ENCODE measurements at places on chromosomes 16 and 17. TPM values are rescaled to one million over a fixed set of nuclear protein-coding genes. Genes with fewer than 3 reads are reported as not detected.

Gene HOXB5
- polyA plus RNA-seq: not detected

DNA sequence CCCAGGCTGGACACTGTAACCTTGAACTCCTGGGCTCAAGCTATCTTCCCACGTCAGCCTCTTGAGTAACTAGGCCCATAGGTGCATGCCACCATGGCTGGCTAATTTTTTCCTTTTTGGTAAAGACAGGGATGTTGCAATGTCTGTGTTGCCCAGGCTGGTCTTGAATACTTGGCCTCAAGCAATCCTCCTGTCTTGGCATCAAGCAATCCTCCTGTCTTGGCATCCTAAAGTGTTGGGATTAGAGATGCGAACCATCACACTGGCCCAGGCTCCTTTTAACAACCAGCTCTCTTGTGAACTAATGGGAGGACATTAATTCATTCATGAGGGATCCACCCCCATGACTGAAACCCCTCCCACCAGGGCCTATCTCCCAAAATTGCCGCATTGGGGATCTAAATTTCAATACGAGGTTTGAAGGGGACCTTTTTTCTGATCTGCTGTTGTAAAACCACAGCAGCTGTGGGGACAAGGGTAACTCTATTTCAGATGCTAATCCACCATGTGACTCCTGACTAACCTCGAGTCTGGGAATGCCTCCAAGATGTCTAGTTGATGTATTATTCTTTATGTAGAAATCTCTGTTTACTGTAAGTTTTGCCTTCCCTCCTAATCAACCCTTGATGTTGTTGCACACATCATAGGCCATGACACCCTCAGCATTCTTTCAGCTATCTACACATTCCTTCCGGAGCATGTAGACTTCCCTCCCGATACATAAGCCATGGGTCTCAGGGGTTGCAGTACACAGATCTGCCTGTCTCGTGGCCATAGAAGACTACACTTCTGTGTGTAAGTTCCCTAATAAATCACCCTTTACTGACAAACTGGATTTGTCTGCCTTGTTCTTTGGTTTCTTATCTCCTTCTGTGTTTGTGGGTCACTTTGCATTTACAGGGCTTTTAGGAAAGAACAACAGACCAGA lies 37.6 kb downstream of the RNF112 start:
- H3K4me3 ChIP-seq: no peak overlapping the region
- no peak for DNase-seq
- H3K36me3 ChIP-seq: no peaks in the 10 kb centered on the region
- H3K27ac ChIP-seq: peak overlapping the region; percentile 63

- no peak for DNase-seq
- no peak overlapping the region for H3K4me3 ChIP-seq
- no peaks in the 10 kb centered on the region for H3K36me3 ChIP-seq
- no peaks in the 10 kb centered on the region for H3K4me1 ChIP-seq
- no peak overlapping the region for H3K27ac ChIP-seq
These were observed 90.4 kb downstream of the SSH2 start for GRCh38 chr17:29839656-29840055.

DNA sequence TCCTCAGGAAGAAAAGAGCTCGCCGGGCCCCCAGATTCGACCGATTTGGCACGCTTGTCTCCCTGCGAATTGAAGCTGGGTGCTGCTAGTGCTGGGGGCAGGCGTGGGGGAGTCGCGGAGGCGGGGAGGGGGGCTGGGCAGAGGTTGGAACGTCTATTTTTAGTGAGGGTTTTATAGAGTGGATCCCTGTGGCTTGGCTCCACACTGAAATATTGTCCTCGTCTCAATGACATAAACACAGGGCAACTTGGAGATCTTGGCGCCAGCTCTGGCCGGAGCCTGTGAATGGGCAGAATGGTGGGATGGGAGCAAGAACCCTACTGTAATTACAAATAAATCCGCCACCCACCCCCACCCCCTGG lies 15.7 kb upstream of the NOG start:
- no peak for DNase-seq
- H3K4me1 ChIP-seq: no peaks in the 10 kb centered on the region
- peaks cover 19% of the 10 kb centered on the region for H3K27me3 ChIP-seq
- no peaks in the 10 kb centered on the region for H3K36me3 ChIP-seq

DNA sequence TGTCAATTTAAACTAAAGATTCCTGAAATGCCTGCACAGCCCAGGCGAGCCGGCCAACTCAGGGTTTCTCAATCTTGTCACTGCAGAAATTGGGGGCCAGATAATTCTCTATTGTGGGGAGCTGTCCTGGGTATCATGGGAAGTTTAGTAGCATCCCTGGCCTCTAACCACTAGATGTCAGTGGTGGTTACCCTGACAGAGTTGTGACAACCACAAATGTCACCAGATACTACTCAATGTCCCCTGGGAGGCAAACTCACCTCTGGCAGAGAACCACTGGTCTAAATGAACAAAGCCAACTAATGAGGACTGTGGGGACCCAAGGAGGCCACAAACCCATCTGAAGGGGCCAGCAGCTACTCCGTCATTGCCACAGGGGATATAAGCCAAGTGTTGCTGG lies 90.9 kb downstream of the MYH11 start:
- H3K36me3 ChIP-seq: no peaks in the 10 kb centered on the region
- H3K27me3 ChIP-seq: no peaks in the 10 kb centered on the region
- DNase-seq: peak; percentile 58
- H3K4me3 ChIP-seq: no peak overlapping the region
- H3K27ac ChIP-seq: no peak overlapping the region

Gene SLC12A3
- polyA plus RNA-seq: not detected

Gene GPR179
- polyA plus RNA-seq: 0.28 TPM

All from small intestine (tissue), 16 donors.